ENCODE measurements at places on chromosomes 4 and X. TPM values are rescaled to one million over a fixed set of nuclear protein-coding genes. Genes with fewer than 3 reads are reported as not detected.

DNA sequence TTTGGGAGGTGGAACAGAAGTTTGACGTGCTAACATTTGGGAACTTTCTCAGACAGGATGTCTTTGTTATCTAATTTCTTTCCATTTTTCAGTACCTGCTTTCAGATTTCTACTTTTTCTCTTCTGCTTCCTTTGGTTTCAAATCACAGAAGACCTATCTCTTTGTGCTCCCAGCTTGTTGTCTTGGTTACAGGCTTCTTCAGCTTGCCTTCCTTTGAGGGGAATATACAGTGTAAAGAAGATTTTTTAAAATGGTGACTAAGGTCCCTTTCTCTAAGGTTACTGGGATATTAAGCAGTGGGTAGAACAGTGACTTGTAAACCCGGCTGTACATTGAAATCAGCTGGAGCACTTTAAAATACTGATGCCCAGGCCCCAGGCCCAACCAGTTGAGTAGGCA lies 48.0 kb downstream of the TMEM164 start:
- ATAC-seq = no peak

DNA sequence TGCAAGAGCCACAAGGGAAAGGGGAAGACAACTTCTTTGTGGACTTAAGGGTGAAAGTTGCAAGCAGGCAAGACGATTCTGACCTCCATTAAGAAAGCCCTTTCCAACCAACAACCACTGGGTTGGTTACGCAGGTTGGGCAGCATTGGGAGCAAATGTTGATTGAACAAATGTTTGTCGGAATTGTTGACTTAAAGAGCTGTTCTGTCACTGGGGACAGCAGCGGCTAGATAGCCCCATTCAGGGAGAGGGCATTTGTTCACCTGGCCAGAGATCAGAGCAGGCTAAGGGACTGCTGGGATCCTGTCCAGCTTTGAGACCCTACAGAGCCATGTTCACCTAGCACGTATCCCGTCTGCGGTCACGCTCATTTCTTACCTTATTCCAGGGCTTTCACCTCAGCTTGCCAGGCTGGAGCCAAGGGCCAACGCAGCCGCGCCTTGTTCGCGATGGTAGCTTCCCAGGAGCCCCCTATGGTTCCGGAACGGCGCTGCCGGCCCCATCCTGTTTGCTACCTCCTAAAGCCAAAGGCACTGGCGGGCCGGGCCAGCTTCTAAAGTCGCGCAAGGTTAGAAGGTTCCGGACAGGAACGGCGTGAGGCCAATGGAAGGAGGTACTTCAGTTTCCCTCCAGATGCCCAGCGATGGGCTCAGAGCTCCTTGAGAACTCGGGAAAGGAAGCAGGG lies 24.6 kb downstream of the F9 start:
- ATAC-seq = no peak

DNA sequence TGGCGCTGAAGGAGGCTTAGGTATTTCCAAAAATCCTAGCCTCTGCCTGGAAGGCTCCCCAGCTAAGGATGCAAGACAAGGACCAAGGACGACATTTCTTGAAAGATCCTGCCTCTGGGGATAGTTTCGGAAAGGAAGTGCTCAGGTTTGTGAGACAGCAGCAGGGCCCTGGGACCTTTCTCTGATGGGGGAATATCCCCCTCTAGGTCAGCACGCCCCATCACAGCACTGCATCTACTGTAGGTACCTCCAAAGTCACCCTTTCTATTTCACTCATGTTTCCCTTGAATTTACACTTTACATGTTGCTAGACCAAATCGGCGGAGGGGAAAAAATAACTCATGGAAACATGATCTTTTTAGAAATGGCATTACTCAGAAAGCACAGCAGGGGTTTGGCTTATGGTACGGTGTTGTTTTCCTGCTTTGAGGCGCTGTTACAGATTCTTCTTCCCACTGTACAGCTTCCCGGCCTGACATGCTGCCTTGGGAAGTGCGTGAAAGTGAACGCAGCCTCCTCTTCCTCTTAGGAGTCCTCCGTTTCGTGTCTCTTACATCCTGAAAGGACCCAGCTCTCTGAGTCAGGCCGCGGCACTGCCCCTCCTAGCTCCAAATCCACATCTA lies 77.2 kb upstream of the DHRSX start:
- peak; percentile 58 for ATAC-seq

DNA sequence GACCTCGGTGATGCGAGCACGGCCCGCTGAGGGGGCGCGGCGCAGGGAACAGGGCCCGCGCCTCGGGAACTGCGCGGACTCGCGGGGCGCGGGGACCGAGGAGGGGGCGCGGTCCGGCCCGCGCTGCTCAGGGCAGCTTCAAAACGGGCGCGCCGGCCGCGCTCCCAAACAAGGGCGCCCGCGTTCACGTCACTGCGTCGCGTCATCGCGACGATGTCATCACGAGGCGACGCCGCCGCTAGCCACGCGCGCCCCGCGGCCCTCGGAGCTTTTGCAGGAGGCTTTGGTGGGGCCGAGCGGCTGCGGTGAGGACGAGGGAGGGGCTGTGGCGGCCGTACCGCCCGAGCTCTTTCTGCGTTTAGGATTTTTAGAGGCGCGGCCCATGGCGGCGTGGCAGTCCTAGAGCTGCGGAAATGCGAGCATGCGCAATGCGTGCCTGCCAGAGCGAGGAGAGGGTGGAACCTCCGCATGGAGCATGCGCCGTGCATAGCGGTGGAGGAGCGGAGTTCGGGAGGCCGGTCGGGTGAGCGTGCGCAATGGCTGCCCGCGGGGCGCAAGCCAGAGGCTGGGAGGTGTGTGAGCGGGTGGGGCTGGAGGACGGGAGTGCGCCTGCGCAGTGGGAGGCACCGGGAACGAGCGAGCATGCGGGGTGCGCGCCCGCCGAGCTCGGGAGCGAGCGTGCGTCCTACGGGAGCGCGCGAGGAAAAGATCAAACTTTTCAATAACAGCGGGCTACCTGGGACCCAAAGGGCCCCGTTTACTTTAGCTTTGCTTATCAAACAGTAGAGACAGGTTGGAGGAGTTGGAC lies at the start of gene PPP2R3B:
PPP2R3B (minus strand) TSS at position 140 of the 808 bp plus-strand sequence. CDS start 216 bp downstream, outside the sequence.
- ATAC-seq = peak; percentile 98

DNA sequence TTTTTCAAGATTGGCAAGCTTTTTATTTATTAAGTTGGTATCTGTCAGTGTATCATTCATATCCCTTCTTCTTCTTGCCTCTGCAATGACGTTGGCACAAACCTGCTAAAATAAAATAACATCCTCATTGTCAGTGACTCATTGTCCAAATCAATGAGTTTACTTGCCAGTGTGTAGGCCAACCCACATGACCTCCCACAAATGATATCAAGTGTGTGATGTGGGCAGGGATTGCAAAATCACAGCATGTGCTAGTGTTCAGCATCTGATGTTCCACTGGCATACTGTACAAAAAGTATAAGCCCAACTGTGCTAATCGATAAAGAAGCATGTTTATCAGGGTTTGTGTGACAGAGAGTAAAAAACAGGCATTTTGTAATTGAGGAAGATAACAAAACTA lies 25.5 kb downstream of the GPAT3 start:
- ATAC-seq = peak; percentile 78

- no peak for ATAC-seq
Measured at GRCh38 chr4:138859254-138859653, 156.3 kb upstream of the NOCT start.

The TEX13B gene
- not detected for total RNA-seq

The ZCCHC18 gene
- total RNA-seq = 2.0 TPM

The PDGFRA gene
- total RNA-seq = 0.50 TPM

The ELF2 gene
- 29.7 TPM for total RNA-seq

- no peak for ATAC-seq
Measured at GRCh38 chrX:112083624-112084326, 1.2 kb upstream of the TRPC5 start.

GRCh38 chrX:110175146-110175545 lies 142.7 kb downstream of the AMMECR1 start:
- ATAC-seq = no peak

DNA sequence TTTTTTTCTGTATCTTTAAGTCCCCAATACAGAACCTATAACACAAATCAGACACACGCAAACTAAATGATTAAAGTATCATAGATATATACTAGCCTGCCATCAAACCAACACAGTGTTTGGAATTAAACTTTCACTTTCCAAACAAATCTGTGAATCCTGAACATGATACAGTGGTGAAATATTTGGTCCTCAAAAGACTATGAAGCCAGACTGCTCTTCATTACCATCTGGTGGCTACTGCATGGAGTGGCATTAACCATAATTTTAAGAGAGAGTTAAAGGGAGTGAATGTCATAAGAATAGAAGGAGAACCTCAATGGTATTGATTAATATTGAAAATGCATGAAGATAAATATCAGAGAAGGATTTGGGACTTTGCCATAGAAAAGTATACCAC lies 9.2 kb upstream of the GABRA4 start:
- no peak for ATAC-seq

DNA sequence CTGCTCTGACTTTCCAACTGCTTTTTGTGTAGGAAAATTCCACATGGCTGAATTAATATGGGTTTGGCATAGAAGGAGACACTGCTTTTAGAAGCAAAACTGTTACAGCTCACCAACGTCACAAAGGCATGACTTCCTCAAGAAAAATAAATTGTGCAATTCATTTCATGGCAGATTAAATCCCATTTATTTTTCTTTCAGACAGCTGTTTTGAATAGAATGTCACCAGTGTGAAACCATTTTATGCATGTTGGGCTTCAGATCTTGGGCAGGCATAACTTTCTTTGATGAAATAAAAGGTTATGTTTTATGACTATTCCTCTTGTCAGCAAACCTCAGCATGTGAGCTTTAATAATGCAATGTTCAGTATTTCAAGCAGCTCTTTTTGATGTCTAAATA lies 542.8 kb downstream of the GALNTL6 start:
- no peak for ATAC-seq

DNA sequence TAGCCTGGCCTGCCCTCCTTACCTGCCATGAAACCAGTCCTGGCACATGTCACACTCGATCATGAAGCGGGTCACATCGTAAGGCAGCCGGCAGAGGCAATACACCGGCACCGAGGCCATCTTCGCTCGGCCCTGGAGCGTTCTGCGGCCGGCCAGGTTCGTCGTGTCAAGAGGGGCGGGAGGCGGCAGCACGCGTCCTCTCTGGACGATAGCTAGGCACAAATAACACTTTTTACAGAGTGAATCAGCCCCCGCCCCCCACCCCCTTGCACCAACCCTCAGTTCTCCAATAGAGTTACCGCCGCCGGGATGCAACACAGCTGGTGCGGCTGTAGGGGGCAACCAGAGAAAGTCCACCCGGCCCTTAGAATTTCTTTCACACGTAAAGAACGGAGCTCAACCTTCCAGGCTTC lies 1.7 kb downstream of the PHF8 start:
- ATAC-seq = no peak

DNA sequence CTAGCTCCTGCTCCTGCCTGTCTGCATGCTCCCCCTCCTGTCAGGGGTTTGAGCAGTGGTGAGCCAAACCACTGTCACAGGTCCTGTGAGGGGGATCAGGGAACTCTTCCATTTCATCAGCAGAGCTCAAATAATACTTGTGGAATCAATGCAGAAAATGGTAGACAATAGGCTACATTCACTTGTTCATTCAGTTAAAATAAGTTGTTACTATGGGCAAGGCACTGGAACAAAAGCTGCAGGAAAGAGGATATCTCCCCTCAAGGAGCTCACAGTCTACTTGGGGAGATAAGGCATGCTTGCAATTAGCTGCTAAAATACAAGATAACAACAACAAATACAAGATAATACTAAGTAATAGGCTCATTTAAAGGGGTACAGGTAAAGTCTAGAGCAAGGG lies 117.1 kb downstream of the GPC3 start:
- no peak for ATAC-seq

- no peak for ATAC-seq
Measured at GRCh38 chr4:16642897-16643296, 255.5 kb downstream of the LDB2 start.

DNA sequence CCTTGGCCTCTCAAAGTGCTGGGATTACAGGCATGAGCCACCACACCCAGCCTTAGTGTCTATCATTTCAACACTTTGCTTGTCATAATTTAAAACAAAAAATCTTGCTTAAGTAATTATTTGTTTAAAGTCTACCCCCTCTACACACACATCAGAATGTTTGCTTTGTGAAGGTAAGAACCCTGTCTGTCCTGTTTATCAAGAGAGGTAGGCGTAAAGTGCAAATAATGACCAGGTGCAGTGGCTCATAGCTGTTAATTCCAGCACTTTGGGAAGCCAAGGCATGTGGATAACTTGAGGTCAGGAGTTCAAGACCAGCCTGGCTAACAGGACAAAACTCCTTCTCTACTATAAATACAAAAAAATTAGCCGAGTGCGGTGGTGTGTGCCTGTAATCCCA lies 326.7 kb upstream of the CLNK start:
- ATAC-seq = no peak

- ATAC-seq = no peak
Measured at GRCh38 chr4:92516450-92516849, 212.7 kb downstream of the GRID2 start.

Measured in activated T-helper 17 cell treated with anti-CD3 and anti-CD28 coated beads, Interleukin-2, amount 50 U/mL, for 72 hours (primary cell).